ENCODE measurements at places on chromosomes 5 and 9.

GRCh38 chr9:3972687-3973086 is 327.2 kb downstream of the GLIS3 start:
- DNase-seq, result no peak

- DNase-seq, result no peak
These were observed 181.0 kb upstream of the PITX1 start for GRCh38 chr5:135214897-135215616.

DNA sequence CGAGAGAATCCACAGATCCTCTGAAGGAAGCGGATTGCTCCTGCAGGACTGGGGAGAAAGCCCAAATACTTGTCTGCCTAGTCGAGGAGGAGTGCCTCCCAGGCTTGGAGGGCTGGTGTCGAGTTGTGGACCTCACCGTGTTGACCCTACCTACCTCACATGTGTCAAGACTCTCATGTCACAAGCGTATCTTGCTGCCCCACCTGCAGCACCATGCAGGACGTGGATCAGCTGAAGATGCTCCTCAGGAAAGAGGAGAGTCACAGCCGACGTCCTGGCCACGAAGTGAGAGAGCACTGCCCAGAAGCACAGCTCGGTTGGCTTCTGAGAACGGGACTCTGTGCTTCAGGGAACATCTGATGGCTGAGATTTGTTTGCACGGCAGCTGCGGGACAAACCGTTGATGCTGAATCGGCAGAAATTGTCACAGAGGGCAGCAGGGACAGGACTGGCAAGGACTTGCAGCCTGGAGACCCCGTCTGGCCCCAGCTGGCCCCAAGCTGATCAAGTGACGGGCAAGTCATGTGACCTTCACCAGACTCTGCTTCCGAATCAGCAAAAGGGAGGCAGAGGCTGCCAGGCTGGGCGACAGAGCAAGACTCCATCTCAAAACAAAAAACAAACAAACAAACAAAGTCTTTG is 119.1 kb upstream of the ITGA1 start:
- no peak for DNase-seq

DNA sequence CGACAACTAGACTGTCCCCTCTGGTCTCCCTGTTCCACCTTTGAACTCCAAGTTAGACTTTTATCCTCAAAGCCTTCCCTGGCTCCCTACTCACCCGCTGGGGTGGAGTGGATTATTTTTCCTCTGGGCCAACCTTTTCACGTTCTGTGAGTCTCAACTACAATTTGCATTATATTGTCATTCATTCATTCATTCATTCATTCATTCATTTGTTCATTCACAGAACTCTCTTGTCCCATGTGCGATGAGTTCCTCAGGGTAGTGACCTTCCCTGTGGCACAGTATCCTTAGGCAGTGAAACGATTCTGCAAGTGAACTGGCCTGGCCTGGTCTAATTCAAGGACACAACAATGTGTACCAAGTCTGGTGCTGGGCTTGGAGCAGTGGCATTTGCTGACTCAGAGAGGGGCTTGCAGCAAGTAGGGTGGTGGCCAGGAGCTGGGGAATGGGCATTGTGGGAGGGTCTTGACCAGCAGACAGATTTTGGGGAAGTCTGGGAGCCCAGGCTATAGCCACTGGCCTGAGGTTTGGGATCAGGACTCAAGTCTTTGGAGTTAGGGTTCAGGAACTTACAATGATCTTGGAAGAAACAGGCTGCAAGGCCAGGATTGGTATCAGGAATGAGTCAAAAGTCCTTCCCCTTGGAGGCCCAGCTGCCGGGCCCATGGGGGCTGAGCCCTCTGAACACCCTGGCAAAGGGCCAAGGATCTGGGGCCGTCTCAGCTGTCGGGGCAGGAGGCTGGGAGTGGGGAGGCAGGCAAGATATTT is 37.2 kb upstream of the COL15A1 start:
- no peak for DNase-seq

DNA sequence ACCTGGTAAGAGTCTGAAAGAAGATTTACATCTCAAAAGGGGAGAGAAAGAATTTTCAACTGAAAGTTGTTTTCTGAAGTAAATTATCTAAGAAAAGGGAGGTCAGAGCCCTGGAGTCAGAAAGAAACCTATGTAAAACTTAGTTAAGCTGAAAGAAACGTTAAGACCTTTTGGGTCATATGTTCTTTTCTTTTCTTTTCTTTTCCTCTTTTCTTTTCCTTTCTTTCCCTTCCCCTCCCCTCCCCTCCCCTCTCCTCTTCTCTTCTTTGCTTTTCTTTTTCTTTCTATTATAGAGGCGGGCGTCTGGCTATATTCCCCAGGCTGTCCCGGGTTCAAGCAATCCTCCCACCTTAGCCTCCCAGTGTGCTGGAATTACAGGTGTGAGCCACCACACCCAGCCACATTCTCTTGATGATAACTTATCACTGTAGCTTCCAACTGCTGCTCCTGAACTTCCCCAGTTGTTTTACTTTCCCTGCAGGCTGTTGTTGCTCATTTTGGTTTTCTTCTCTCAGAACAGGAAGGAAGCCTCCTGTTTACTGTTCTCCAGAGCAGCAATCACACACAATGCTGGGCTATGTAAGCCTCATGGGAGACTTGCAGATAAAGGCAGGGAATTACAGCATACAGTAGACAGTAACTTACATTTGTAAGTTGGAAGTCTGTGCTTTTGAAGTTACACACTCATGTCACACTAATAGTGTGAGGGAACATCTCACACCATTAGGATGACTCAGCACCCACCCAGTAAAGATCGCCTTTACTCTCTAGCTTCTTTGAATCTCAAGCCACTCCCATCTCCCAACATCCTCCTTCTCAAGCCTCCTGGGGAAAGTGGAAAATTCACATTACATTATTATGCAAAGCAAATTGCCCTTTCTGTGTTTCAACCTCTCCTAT is 2216.6 kb upstream of the WWC1 start:
- no peak for DNase-seq

GRCh38 chr5:133916479-133916878 is 51.9 kb downstream of the C5orf15 start:
- DNase-seq, result no peak

DNA sequence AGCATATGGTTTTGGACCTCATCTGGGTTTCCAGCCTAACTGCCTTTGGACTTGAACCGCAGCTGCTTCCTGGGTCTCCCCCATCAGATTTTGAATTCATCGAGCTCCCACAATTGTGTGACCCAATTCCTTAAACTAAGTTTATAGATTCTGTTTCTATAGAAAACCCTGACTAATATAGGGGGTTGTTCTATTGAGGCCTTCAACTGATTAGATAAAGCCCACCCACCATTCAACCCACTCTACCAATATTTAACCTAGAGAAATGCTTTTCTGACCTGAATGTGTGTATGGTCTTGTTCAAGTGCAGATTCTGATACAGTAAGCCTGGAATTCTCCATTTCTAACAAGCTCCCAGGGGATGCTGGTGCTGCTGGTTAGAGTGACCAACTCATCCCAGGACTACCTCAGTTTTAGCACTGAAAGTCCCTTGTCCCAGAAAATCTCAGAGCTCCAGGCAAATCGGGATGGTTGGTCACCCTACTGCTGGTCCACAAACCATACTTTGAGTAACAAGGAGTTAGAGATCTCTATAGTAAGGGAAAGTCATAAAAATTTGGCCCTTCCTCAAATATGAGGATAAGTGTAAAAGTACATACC is 31.7 kb upstream of the GNE start:
- DNase-seq, result no peak

GRCh38 chr5:37757980-37758582 is 81.8 kb downstream of the GDNF start:
- DNase-seq, result no peak

- DNase-seq, result no peak
These were observed 93.9 kb downstream of the GRIA1 start for GRCh38 chr5:153584126-153584959.

DNA sequence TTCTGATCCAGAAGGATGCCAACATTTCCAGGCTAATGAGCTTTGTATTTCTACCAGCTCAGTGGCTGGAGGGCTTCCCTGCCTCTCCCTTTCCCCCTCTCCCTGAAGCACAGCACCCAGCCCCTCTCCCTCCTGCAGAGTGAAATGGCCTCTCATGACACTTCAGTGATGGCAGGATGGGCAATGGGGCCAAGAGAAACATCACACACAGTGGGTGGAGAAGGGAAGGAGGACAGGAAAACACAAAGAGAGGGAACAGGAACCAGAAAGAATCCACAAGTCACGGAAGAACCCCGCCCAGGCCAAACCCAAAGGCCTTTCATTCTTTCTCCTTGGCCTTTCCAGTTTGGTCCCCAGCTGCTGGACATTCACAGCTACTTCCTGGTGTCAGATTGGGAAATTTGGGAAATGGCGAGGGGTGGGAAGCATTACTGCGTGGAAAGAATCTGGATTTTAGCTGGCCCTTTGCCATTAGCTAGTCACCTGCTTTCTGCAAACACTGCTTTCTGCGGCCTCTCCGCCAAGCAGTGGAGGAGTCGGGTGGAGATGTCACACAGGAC is 82.6 kb downstream of the GLDC start:
- no peak for DNase-seq

DNA sequence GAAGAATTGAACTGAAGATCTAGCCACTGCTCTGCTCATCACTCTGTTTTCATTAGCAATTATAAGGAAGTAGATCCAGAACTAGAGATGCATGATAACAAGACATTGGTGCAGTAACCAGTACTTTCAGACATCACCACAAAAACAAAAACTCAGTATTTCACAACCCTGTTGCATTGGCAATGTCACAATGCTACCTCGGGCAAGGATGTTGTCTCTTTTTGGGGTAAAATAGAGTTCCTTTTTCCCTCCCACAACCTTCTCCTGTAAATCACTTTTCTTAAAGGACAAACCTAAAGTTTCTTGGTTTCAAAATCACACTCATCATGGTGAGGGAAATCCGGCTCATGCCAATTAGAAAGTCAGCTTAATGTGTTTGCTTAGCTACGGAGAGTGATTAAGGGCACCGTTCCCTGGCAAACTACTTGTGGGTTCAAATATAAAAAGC is 420.1 kb upstream of the MEF2C start:
- no peak for DNase-seq

Measured in omental fat pad (tissue), 4 donors.